Activated CD4-positive, alpha-beta T cell treated with anti-CD3 and anti-CD28 coated beads, Interleukin-2, amount 50 U/mL, for 4 hours (primary cell): ENCODE measurements at places on chromosomes 11 and 22.

GRCh38 chr22:23376256-23376655 lies 195.9 kb downstream of the BCR start:
- DNase-seq, result no peak

- no peak for DNase-seq
These were observed 145.9 kb downstream of the CTTN start for GRCh38 chr11:70544067-70544773.

DNA sequence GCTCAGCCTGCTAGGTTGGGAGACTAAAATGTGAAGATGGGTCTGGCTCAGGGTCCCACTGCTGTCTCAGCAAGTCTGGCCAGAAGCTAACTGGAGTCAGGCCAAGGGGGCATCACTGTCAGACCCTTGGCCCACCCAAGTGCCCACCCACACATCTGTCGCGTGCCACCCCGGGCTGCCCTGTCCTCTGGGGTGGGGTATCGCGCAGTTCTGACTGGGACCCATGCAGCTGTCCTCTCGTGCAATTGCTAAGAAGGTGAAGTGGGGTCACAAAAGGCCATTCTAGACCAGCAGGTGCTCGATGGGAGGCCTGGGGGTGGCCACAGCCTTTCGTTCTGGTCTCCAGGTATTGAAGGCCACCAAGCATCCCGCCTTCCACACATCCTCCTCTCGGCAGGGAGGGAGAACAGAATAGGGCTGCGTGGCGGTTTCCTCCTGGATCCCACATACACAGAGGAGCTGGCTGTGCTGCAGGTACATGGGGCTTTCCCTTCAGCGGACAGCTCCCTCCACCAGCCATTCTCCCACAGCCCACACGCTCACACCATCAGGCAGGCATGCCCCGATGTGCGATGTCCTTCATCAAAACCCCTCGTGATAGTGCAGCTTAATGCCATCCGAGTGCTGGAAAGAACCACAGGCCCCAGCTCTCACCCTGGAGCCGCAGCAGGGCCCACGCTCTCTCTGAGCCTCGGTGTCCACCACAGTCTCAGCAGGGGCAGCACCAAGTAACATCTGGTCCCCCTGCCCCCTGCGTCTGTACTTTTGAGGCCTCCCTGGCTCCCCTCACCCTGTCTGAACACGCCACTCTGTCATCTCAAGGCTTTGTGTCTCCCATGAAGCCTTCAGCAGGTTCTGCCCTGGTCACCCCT lies 37.6 kb downstream of the SHANK2 start:
- no peak for DNase-seq

- DNase-seq, result no peak
These were observed 40.7 kb downstream of the OR4C45 start for GRCh38 chr11:50073113-50074105.

- DNase-seq, result no peak
These were observed 107.3 kb downstream of the FCHSD2 start for GRCh38 chr11:73034777-73035176.

DNA sequence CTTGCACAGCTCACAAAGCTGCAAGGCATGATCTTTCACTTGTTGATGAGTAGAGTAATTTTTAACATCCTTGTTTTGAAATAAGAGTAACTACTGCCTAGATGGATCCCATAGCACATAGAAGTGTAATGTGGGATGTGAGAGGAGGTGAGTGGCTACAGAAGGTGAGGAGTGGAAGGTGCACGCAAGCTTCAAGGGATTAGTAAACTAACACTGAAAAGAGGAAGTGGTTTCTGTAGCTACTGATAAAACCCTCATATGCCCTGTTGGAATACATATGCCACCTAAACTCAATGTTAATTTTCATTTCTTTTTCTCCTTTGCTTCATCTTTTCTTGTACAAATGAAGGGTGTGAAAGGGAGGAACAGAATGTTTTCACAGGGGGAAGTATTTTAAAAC lies 22.0 kb upstream of the CTSC start:
- no peak for DNase-seq

DNA sequence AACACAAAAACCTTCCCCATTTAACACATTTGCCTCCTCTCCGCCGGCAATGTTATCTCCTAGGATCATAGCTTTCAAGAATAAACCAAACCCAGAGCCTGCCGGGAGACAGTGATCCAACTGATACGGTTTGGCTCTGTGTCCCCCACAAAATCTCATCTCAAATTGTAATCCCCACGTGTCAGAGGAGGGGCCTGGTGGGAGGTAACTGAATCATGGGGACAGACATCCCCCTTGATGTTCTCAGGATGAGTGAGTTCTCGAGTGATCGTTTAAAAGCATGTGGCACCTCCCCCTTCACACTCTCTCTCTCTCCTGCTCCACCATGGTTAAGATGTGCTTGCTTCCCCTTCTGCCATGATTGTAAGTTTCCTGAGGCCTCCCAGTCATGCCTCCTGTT lies 33.3 kb downstream of the RBFOX2 start:
- DNase-seq, result no peak

DNA sequence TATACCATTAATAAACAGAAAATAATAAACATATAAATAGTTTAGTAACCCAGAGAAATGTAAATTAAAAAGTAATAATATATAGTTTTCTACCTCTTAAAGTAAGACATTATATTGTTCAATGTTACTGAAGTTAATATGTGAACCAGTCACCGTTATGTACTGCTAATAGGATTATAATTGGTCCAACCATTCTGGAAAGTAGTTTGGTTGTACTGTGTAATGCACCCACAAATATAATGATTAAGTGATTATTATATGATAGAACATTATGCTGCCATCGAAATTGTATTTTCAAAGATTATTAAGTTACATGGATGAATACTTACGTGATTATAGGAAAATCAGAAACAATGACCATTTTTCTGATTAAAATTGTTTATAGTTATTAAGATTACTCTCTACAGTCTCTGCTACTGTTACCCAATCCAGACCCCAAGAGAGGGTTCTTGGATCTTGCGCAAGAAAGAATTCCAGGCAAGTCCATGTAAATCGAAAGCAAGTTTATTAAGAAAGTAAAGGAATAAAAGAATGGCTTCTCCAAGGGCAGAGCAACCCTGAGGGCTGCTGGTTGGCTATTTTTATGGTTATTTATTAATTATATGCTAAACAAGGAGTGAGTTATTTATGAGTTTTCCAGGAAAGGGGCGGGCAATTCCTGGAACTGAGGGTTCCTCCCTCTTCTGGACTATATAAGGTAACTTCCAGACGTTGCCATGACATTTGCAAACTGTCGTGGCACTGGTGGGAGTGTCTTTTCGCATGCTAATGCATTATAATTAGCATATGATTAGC lies 50.1 kb downstream of the ACER3 start:
- DNase-seq, result no peak

DNA sequence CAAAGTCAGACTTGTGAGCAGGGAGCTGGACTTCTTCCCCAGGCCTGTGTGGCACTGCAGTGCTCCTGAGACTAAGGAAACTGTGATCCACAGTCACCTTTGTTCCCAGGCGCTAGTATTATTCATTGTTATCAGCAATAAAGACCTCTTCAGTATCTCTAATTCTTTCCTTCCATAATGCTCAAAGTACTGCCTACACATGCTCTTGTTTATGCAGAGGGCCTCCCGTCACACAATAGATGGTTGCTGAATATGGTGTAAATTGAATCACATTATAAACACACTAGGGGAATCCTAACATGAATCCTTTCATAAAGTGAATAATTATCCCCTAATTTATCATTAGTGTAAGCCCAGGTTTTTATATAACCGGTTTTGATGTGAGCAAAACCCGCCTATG lies 493.3 kb downstream of the BUD13 start:
- no peak for DNase-seq

DNA sequence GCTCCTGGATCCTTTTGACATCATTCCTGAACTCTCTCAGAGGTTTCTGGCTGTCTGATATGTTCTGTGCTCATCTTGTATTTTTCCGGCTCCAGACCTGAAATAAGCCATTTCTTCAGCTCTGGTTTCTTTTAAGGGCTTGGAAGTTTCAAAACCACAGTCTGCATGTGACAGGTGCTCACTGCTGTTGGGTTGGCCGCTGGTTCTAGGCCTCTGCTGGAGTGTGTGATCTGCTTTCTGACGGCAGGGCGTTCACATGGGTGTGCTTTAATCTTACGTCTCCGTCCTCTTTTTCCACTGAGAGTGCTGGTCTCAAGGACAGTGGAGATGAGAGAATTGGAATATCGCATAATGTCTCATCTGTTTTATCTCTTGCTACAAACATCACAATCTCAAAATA lies 10.3 kb downstream of the ZBED4 start:
- DNase-seq, result no peak

DNA sequence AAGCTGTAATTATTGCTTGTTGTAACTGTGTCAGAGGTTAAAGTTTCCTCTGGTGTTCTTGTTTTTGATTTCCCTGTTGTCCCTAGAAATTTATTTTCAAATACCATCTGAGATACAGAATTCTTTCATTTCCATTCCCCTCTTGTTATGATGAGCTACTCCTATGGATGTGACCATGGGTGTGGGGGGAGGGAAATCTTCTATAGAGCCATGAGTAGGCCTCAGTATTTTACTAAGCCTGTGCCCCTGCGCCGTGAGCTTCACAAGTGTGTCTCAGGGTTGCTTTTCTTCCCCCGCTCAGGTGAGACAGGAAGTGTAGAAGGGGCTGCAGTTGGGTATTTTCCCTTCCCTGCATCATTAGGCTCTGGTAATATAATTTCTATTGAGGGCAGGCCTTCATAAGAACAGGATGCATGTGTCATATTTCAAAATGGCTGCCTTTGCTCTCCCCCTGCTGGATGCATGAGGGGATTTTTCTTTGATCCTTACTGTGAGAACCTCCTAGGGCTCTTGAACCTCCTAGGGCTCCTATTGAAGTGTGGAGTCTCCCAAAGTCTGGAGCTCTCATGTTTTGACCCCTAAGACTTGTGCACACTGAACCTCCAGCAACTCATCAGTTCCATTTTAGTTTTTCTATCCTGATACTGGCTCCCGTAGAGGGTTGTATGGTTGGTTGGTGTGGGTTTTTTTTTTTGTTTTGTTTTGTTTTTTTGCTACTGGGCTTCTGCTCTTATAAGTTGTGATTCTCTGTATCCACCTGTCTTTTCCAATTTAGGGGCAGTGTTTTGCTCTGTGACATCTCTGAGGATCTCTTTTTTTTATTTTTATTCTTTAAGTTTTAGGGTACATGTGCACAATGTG lies 658.2 kb downstream of the NTM start:
- no peak for DNase-seq

DNA sequence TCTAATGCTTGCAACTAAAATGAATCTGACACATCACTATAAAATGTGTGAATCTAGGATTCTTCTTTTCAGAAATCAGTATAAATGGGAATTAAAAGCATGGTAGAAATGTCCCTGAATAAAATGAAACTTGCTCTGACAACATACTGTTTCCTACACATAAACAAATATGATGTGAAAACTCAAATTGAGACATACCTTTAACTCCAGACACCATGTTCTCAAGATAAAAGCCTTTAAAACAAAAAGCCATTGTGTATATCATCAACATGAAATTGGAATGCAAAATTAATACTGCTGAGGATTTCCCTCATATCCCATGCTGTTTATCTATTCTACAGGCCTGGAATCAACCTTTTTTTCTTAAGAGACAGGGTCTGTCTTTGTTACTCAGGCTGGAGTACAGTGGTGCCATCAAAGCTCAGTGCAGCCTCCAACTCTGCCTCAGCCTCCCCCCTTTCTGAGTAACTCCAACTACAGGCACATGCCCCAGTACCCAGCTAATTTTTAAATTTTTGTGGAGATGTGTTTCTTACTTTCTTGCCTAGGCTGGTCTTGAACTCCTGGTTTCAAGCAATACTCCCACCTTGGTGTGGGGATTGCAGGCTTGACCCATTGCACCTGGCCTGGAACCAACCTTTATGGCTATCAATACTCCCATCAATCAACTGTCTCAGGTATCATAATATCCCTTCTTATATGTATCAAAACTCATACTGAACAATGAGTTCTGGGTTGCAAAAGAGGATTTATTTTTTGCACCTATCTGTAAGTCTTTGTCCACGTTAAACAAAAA lies 6.7 kb downstream of the TAF1D start:
- DNase-seq, result no peak

DNA sequence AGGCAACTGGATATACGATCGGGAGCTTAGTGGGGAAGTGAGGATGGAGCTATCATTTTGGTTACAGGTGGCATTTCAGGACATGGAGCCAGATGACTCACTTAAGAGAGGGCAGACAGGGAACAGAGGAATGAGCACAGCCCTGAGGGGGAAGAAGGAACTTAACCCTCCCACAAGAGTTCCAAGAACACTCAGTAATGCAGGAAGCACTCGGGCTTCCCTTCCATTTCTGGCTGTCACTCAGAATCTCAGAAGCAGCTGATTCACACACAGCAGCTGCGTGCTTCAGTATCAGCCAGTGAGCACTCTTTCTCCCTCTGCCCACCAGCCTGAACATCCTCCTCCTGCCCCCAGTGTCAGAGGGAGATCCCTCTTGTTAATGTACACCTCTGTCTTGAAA lies 34.8 kb downstream of the EFCAB6 start:
- no peak for DNase-seq

DNA sequence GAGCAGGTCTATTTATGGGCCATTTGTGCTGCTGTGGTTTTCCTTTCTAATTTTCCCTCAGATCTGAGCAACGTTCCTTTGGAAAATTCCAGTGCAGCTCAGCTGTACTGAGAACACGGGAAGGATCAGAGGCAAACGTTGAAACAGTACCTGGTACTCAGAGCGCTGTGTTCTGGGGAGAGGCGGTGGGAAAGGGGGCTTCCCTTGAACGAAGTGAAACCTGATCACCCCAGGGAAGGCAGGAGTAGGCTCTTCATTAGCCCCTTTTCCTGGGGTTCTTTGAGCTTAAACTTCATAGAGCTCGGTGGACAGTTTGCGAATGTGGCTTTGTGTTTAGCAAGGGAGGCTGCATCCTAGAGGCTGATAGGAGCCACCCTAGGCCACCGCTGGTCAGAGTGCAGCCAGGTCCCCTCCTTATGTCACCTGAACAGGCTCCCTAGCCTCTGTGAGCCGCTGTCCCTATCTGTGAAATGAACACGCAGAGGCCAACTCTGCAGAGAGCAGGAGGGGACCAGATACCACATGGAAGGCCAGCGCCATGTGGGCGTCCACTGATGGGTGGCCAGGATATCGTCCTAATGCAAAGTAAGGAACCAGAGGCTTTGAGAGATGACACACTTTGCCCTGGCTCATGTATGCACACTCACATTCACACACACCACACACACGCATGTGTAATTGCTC lies 1464.8 kb downstream of the BRD1 start:
- DNase-seq, result no peak
